CD8-positive, alpha-beta memory T cell (primary cell): ENCODE measurements at places on chromosomes 1 and 21.

DNA sequence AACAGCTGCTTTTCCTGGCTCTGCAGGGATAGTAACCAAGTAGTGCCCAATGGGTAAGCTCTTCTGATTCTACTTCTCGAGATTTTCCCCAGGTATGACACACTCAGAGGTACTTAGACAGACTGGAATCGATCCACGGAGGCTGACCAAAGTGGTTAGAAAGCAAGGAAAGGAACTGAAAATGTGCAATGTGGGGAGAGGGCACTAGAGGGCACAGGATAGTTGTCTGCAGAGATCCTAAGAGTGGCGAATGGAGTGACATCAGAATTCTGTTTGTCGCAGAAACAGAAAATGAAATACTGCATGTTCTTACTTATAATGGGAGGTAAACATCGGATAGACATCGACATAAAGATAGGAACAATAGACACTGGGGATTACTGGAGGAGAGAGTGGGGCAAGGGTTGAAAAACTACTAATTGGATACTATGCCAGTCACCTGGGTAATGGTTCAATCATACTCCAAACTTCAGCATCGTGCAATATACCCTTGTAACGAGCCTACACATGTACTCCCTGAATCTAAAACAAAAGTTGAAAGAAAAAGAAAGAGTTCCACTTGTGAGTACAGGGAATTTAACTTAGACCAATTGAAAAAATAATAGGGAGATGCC lies 23.3 kb downstream of the CYP2J2 start:
- no peaks in the 10 kb centered on the region for H3K36me3 ChIP-seq
- H3K4me3 ChIP-seq, result no peak overlapping the region
- no peaks in the 10 kb centered on the region for H3K4me1 ChIP-seq
- H3K27me3 ChIP-seq, result no peaks in the 10 kb centered on the region
- H3K27ac ChIP-seq, result no peak overlapping the region

GRCh38 chr1:225747566-225747965 lies 30.1 kb upstream of the SRP9 start:
- no peak overlapping the region for H3K4me3 ChIP-seq
- H3K27me3 ChIP-seq, result no peaks in the 10 kb centered on the region
- DNase-seq, result no peak
- H3K36me3 ChIP-seq, result no peaks in the 10 kb centered on the region

DNA sequence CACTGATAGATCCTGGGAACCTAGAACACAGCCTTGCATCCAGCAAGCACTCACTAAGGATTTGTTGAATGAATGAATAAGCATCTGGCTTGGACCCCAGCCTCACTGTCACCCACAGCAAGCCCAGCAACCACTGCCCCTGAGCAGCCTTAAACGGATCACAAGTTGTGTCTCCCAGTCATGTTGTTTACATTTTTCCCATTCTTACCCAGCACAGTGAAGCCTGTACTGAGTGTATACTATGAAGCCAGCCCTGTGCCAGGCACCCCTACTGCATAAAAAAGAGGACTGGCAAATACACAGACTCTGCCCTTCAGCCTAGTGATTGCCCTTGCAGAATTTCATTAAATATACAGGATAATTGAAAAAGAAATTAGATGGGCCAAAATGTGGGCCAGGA lies 30.2 kb downstream of the RRAGC start:
- no peak for DNase-seq
- H3K4me1 ChIP-seq, result no peaks in the 10 kb centered on the region
- no peaks in the 10 kb centered on the region for H3K27me3 ChIP-seq
- H3K27ac ChIP-seq, result no peak overlapping the region

DNA sequence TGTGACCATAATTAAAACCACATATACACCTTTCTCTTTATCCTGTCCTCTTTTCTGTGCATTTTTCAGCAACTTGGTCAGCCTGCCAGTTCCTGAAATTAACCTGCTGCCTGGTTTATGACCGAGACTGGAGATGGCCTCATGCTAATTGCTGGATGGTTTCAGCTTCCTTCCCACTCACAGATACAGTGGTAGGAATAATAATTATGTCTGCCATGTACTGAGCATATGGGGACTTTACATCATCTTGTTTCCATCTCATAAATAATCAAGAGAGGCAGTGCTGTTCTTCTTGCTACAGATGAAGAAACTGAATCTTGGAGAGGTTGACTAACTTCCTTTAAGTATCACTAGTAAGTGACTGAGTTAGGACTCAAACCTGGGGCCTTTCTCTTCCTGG lies 148.2 kb downstream of the NOS1AP start:
- no peak overlapping the region for H3K27ac ChIP-seq
- H3K36me3 ChIP-seq, result no peaks in the 10 kb centered on the region
- no peaks in the 10 kb centered on the region for H3K4me1 ChIP-seq
- no peak for DNase-seq
- no peaks in the 10 kb centered on the region for H3K27me3 ChIP-seq

DNA sequence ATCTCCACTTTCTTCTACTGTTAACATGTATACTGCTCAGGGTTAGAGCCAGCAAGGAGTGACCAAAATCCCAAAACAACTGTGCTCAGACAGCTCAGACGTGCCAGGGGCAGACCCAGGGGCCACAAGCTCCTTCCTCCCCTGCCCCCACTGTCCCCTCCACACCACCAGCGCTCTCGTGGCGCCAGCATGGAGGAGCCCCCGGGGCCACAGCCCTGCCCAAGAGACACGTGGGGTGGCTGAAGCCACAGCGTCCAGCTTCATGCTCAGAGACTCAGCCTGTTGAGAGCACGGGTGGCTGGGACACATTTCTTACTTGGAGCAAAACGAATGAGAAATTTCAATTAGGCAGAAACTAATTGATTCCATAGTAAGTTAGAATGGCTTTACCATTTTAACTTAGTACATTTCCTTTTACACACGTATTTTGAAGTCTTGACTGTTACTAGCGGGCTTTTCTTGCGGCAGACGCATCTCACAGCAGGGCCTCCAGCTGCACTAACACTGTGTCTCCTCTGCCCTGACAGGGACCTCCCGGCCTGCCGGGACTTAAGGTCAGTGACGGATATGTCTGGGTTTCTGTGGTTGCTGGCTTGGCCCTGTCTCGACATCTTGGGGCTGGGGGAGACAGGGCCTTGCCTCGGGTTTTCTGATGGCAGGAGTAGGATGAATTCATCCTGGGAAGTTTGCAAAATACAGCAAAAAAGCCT lies 54.2 kb downstream of the SLC19A1 start:
- H3K27ac ChIP-seq, result no peak overlapping the region
- H3K4me3 ChIP-seq, result no peak overlapping the region
- H3K4me1 ChIP-seq, result peaks cover 4% of the 10 kb centered on the region
- DNase-seq, result no peak

DNA sequence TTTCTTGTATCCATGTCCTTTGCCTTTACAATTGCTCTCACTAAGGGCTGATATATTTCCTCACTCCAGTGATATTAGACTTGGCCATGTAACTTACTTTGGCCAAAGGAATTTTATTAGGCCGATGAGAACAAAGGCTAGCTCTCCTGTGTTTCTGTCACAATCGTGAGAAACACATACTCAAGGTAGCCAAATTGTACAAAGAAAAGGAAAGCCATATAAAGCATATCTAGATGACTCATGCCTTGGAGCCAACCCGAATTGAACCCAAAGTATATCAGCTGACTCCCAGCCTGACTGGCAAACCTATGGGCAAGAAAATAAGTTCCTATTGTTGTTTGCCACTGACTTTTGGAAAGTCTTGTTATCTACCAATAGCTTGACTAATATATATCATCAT lies 371.7 kb upstream of the LRRC7 start:
- no peak overlapping the region for H3K4me3 ChIP-seq
- H3K27me3 ChIP-seq, result no peaks in the 10 kb centered on the region
- DNase-seq, result no peak
- no peaks in the 10 kb centered on the region for H3K36me3 ChIP-seq
- no peaks in the 10 kb centered on the region for H3K4me1 ChIP-seq

GRCh38 chr1:99641558-99641957 lies 4.4 kb upstream of the PALMD start:
- H3K27me3 ChIP-seq, result no peaks in the 10 kb centered on the region
- DNase-seq, result no peak
- H3K4me1 ChIP-seq, result no peaks in the 10 kb centered on the region
- no peak overlapping the region for H3K27ac ChIP-seq
- H3K36me3 ChIP-seq, result no peaks in the 10 kb centered on the region

GRCh38 chr1:85504417-85504816 lies 39.5 kb upstream of the DDAH1 start:
- no peak overlapping the region for H3K4me3 ChIP-seq
- H3K27ac ChIP-seq, result no peak overlapping the region
- no peaks in the 10 kb centered on the region for H3K4me1 ChIP-seq
- no peaks in the 10 kb centered on the region for H3K27me3 ChIP-seq

DNA sequence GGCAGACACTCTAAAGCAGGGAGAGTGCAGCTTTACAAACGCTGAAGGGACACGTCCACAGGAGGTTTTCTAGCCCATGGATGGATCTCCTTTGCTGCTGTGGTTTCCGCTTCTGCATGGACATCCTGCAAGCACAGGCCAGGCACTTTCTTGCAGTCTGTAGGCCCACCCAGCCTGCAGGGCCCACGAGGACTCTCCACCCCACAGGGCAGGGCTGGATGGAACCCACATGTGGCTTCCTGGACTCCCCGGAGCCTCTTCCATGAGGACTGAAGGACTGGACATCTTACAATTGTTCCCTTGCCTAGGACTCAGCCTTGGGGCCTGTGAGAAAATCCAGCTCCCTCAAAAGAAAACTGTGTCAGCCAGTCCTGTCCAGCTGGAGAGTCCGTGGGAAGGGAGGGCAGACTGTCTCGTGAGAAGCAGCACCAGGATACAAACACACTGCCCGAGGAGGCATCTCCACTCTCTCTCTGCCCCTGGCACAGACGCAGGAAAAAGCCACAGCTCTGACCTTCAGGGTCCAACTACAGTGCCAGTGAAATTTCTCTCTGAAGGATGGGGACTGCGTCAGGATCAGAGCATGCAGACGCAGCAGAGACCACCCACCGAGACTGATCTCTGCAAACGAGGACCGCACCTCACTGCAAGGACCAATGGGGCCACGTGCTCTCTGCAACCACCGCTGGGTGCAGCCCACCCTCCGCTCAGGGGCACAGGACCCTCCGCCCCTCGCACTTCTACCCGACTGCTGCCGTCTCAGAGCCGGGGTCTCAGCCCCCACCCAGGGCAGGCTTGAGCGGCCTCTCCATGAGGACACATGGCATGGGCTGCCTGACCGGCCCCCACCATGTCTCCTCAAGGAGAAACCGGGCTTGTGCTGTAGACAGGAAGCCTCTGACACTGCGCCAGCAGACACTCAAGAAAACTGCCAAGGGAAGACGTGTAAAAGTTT lies 130.1 kb downstream of the NPHP4 start:
- no peaks in the 10 kb centered on the region for H3K4me1 ChIP-seq
- DNase-seq, result no peak
- H3K27ac ChIP-seq, result no peak overlapping the region
- H3K36me3 ChIP-seq, result no peaks in the 10 kb centered on the region
- no peaks in the 10 kb centered on the region for H3K27me3 ChIP-seq

GRCh38 chr1:43557744-43558245 lies 27.1 kb downstream of the PTPRF start:
- no peaks in the 10 kb centered on the region for H3K4me1 ChIP-seq
- no peak for DNase-seq
- no peaks in the 10 kb centered on the region for H3K27me3 ChIP-seq
- no peaks in the 10 kb centered on the region for H3K36me3 ChIP-seq
- no peak overlapping the region for H3K27ac ChIP-seq

- peak overlapping the region; percentile 64 for H3K27ac ChIP-seq
- no peaks in the 10 kb centered on the region for H3K36me3 ChIP-seq
- no peak for DNase-seq
- no peaks in the 10 kb centered on the region for H3K27me3 ChIP-seq
- H3K4me3 ChIP-seq, result peak overlapping the region; percentile 49
- H3K4me1 ChIP-seq, result peaks cover 10% of the 10 kb centered on the region
Observed at GRCh38 chr1:2132222-2133038, 62.1 kb downstream of the FAAP20 start.

DNA sequence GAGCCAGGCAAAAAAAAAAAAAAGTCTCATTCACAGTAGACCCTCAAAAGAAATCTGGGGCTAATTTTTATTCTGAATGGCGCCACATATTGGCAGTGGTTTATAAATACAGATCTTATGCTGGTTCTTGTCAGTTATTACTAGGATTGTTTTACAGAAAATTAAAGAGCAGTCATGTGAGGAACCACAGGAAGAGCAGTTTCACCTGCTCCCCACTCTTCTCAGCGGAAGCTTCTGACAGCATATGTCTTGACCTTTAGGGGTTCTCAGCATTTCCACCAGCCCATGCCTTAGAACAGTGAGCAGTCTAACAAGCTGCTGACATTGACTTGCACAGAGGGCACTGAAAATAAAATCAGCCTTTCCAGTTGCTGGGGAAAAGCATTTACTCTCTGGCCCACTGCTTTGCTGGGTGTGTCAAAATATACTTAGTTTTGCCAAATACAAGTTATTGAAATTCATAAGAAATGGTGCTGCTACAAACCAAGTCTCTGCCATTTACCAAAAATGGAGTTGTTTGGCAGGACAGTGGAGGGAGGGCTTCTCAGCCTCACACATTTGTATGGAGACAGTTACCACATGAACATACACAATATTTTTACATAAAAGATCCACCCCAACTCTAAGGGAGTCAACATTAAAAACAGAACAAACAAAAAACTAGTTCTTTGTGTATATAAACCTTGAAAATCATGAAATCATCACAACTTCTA lies 144.2 kb downstream of the SYT2 start:
- no peak overlapping the region for H3K4me3 ChIP-seq
- DNase-seq, result no peak
- H3K4me1 ChIP-seq, result no peaks in the 10 kb centered on the region
- no peaks in the 10 kb centered on the region for H3K27me3 ChIP-seq

DNA sequence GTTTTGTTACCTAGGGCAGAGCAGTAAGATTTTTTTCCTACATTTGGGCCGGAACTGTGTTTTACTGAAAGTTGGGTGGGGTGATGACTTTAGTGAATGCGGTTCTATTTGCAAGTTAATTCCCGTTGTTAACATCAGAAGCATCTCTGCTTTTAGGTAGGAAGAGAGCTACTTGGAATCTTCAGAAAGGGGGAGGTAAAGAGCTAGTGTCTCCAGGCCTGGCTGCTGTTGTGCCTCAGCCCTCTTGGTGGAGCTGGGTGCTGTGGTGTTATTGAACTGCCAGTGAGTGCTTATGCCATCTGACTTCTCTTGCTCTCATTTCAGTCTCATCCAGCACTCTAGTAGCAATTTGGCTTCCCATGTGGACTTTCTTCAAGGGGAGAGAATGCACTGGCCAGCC lies 3.4 kb downstream of the KDM4A start:
- H3K4me1 ChIP-seq, result peaks cover 17% of the 10 kb centered on the region
- H3K27me3 ChIP-seq, result no peaks in the 10 kb centered on the region
- H3K36me3 ChIP-seq, result peaks cover 16% of the 10 kb centered on the region

GRCh38 chr1:162360874-162361260 lies 15.8 kb downstream of the SPATA46 start:
- no peaks in the 10 kb centered on the region for H3K27me3 ChIP-seq
- no peaks in the 10 kb centered on the region for H3K36me3 ChIP-seq
- H3K4me1 ChIP-seq, result no peaks in the 10 kb centered on the region
- no peak overlapping the region for H3K4me3 ChIP-seq
- no peak for DNase-seq

GRCh38 chr1:209403921-209404320 lies 179.6 kb upstream of the CAMK1G start:
- DNase-seq, result no peak
- H3K27ac ChIP-seq, result no peak overlapping the region
- H3K4me1 ChIP-seq, result no peaks in the 10 kb centered on the region
- H3K36me3 ChIP-seq, result no peaks in the 10 kb centered on the region
- no peak overlapping the region for H3K4me3 ChIP-seq

GRCh38 chr1:178692564-178693327 lies 32.3 kb upstream of the RALGPS2 start:
- H3K27me3 ChIP-seq, result no peaks in the 10 kb centered on the region
- no peak for DNase-seq
- no peaks in the 10 kb centered on the region for H3K4me1 ChIP-seq
- no peaks in the 10 kb centered on the region for H3K36me3 ChIP-seq
- no peak overlapping the region for H3K4me3 ChIP-seq
- no peak overlapping the region for H3K27ac ChIP-seq

GRCh38 chr1:222767152-222767571 lies 30.2 kb downstream of the FAM177B start:
- no peak for DNase-seq
- no peaks in the 10 kb centered on the region for H3K4me1 ChIP-seq
- H3K27ac ChIP-seq, result no peak overlapping the region
- no peaks in the 10 kb centered on the region for H3K27me3 ChIP-seq
